ENCODE measurements at places on chromosomes 7 and 10. TPM values are rescaled to one million over a fixed set of nuclear protein-coding genes. Genes with fewer than 3 reads are reported as not detected.

The LIPM gene
- polyA plus RNA-seq: 0.13 TPM

The ZDHHC6 gene
- 65.9 TPM for polyA plus RNA-seq

The SUN3 gene
- 0.27 TPM for polyA plus RNA-seq

The CPA1 gene
- 1.3 TPM for polyA plus RNA-seq

The IDI2 gene
- 0.25 TPM for polyA plus RNA-seq

GRCh38 chr10:62099299-62099698 lies 169.3 kb downstream of the RTKN2 start:
- no peak for DNase-seq

DNA sequence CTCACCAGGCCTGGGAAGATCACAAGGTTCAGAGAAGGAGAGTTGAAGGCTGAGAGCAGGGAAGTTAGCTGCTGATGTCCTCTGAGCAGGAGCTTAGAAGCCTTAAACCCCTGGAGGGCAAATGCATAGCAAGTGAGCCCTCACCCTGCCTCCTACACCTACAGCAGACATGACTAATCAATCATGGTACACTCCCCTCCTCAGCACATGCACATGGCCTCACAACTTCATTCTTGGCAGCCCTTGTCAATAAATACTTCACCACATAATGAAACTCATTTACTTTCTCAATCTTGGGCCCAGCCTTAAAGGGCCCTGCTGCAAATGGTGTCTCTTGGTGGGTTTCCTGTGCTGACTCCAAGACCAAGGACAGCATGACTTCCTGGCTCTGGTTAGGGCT lies 12.9 kb downstream of the MMRN2 start:
- no peak for DNase-seq

DNA sequence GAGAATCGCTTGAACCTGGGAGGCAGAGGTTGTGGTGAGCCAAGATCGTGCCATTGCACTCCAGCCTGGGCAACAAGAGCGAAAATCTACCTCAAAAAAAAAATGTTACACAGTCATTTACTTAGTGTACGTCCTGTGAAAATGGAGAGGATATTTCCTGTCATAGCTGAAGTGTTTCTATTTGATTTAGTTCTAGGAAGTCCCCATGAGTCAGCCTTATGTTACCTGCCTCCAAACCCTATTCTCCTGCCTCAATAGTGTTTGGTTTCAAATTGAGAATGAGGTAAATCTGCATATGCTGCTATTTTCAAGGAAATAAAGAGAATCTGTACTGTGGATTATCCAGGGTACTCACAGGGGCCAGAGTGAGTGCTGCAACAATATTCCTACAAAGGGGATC lies 1284.5 kb upstream of the AUTS2 start:
- no peak for DNase-seq

DNA sequence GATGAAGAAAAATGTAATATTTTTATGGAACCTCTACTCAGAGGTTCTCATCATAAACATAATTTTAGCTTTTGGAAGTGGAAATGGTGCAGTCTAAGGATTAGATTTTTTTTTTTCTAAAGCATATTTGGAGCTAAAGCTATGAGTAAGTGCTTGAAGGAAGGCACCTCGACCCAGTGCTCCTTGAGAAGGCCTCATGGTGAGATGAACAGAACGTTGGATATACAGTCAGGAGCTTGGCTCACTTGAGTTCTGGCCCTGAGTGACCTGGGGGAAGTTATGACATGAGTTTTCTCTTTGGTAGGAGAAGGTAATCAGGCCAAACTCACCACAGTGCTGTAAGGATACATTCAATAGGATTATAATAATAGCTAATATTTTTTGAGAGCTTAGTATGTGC lies 163.3 kb downstream of the JCAD start:
- DNase-seq: no peak

GRCh38 chr7:25318047-25318446 lies 89.8 kb upstream of the NPVF start:
- no peak for DNase-seq

DNA sequence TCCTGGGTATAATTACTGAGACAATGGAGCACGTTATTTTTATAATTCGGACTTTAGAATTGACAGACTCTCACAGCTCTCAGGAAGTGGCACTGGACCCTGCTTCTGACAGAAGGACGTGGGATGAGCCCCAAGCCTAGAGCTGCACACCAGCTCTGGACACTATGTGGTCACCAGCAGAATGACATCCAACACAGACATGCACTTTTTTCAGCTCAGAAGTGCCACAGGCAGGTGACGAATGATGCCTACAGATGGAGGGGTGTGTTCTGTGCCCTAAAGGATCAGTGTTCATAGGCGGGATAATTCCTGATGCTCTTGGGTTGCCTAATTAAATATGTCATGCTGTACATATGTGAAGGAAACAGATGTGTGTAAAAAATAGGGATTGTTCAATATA lies 87.9 kb downstream of the VIPR2 start:
- no peak for DNase-seq

DNA sequence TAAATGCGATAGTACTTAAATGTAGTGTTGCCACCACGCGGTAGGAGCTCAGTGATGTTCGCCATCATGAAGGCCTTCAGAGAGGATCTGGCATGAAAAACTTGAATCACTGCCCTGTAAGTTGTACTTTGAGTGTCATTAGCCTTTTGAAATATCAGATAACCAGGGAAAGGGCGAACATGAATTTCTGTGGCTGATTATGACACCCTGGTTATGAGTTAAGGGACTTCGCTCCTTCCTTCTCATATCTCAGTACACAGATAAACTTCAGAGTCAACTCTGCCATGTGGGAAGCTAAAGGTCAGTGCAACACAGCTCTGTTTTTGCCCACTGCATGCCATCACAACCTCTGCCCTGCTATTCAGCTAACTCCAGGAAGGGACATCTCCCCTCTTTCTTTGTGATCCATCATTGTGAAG lies 8.9 kb upstream of the ACSL5 start:
- no peak for DNase-seq

DNA sequence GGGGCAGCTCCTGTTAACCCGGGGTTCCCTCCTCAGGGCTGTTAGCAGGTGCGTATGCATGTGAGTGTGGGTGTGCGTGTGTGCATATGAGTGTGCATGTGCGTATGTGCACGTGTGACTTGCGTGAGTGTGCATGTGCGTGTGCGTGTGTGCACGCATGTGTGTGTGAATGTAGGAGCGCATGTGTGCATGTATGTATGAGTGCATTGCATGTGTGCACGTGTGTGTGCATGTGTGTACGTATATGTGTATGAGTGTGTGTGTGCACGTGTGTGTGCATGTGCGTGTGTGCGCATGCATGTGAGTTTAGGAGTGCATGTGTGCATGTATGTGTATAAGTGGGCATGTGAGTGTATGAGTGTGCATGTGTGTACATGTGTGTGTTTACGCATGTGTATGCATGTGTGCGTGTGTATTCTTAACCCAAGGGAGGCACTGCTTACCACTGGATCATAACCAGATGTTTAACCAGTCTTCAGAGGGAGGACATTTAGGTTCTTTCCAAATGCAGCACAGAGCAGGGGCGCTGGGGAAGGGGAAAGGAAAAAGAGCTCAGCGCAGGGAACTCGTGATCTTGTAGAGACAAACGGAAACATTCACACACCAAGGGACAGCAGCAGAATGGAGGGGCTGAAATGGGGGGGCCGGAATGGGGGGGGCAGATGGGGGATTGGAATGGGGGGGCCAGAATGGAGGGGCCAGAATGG lies 45.0 kb downstream of the PWWP2B start:
- DNase-seq: no peak

DNA sequence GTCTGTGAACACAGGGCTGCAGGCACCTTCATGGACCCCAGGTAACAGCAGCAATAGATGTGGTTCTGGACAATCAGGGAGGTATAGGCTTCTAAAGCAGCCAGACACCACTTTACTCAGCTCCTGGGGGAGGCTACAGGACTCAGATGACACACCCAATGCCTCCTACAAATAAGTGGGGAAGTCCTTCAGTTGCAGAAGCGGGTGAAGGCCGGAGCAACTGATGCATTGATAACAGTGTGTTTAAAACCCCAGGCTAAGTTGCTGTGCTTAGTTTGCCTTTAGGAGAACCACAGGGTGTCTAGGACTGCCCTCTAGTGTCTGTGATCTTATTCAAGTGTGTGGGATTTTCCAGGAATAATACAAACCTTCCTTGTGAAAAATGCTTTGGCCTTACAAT lies 5.9 kb upstream of the ITGA8 start:
- no peak for DNase-seq

GRCh38 chr7:148720472-148720871 lies 21.8 kb downstream of the CUL1 start:
- DNase-seq: no peak

- DNase-seq: no peak
Measured at GRCh38 chr10:52423369-52423768, 109.3 kb downstream of the DKK1 start.

DNA sequence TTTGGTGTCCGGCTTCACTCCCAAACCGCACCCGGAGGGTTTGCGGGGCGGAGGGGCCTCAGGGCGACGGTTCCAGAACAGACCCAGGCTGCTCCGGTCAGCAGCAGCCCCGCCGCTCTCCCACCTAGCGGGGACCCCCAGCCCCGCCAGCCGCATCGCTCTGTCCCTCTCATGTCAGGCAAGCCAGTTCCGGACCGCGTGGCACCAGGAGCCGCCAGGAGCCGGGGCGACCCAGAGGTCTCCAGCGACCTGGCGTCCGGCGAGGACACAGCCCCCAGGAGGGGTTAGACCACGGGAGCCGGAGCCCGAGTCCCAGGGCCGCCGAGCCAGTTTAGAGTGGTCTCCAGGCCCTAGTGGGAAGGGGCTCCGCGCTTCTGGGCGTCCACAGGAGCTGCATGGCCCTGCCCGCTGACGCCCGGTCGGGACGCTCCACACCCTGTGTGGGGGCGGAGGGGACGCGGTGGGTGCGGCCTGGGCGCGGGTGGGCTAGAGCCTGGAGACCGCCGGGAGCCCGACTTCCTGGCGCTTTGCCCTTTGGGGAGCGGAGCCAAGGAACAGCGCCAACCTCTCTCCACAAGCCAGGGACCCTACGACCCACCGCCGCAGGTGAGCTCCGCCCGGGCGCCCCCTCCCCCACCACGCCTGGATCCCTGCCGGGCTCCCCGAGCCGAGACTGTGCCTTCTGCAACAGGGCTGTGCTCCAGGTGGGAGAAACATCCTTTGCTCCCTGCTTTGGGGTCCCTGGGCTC lies 43.4 kb downstream of the ZNF117 start:
- DNase-seq: no peak

- DNase-seq: no peak
Measured at GRCh38 chr7:156792611-156793010, 100.4 kb downstream of the LMBR1 start.

DNA sequence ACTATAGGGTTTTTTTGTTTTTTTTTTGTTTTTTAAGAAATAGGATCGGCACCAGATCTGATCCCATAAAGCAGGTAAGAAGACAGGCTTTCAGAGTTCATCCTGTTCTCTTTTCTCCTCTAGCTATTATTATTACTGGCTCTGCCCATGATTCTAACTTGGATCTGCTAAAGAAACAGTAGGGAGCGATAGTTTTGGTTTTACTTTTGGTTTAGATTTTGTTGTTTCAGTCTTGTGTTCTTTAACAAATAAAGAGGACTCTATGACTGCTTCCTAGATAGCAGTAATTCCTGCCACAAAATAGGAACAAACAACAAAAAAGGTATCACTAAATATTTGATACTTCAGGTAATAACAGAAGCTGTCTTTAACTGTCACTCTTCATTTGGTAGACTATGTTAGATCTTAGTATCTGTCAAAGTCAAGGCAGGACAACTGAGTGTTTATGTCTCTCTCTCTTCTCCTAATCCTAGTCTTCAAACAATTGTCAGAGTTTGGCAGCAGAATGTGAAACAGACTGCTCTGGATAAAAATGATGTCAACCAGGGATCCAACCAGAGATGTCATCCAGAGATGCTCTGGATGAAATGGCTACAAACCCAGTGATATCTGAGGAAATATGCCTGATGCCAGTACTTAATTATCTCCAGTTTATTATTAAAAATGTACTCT lies 99.8 kb downstream of the KMT2C start:
- DNase-seq: no peak

DNA sequence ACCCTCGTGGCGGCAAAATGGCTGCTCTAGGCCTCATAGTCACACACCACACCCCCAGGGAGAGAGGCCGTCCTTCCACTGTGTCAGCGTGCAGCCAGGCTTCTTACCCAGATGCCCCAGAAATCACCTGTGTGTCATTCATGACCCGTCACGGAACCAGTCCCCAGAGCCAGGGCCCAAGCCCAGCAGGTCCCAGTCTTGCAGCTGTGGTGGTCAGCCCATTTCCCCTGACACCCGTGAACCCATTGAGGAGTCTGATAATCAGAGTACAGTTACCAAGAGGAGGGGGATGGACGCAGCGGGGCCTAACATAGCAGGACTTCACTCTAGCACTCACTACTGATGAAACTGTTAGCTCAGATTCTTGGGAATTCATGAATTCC lies 112.1 kb downstream of the ACTR3B start:
- DNase-seq: no peak

GRCh38 chr10:123157210-123157609 lies 3.0 kb downstream of the BUB3 start:
- DNase-seq: no peak

- no peak for DNase-seq
Measured at GRCh38 chr7:40077849-40078248, 56.6 kb downstream of the MPLKIP start.

Data from left renal cortex interstitium (tissue), 4 donors.